ENCODE measurements at places on chromosomes 12 and 14. TPM values are rescaled to one million over a fixed set of nuclear protein-coding genes. Genes with fewer than 3 reads are reported as not detected.

The FRMD6 gene
- total RNA-seq: 3.0 TPM

The LRRC43 gene
- total RNA-seq: 9.3 TPM

GRCh38 chr12:78321696-78322095, 491.0 kb downstream of the NAV3 start:
- no peak for DNase-seq

DNA sequence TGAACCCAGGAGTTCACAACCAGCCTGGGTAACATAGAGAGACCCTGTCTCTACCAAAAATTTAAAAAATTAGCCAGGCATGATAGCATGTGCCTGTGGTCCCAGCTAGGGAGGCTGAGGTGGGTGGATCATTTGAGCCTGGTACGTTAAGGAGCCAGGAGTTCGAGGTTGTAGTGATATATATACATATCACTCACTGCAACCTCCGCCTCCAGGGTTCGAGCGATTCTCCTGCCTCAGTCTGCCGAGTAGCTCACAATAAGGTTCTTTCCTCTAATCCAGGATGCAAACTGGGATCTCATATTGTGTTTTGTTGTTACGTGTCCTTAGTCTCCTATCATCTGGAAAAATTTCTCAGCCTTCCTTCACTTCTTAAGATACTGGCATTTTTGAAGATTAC, 24.0 kb upstream of the GSC start:
- no peak for DNase-seq

Measured in natural killer cell treated with Interleukin-12 subunit alpha and Interleukin-12 subunit beta and Interleukin-15 and Interleukin-18, amount 100 ng/mL, for 72 hours (primary cell).